ENCODE measurements at places on chromosomes 1 and 21. TPM values are rescaled to one million over a fixed set of nuclear protein-coding genes. Genes with fewer than 3 reads are reported as not detected.

DNA sequence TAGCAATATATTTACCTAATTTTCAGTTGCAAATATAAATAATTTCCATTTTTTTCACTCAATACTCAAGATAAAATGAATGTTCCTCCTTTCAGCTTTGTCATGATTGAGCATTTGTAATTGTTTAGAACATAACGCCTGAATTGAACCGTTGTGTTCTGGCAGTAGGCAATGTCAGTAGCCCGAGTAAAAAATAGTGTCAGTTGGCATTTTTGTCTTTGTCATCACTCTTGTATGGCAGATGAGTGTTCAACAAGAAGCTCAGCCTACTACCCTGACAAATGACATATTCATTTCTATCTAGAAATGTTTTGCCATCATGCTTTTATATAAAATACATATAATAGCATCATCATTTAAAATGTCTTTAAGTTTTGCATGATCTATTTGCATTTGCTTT is 691.4 kb upstream of the NCAM2 start:
- H3K36me3 ChIP-seq = no peaks in the 10 kb centered on the region
- H3K27ac ChIP-seq = no peak overlapping the region
- H3K4me3 ChIP-seq = no peak overlapping the region
- DNase-seq = no peak
- H3K4me1 ChIP-seq = no peaks in the 10 kb centered on the region
- no peaks in the 10 kb centered on the region for H3K27me3 ChIP-seq

Gene MAPKAPK2
- 62.4 TPM for total RNA-seq

Gene G0S2
- total RNA-seq = not detected

DNA sequence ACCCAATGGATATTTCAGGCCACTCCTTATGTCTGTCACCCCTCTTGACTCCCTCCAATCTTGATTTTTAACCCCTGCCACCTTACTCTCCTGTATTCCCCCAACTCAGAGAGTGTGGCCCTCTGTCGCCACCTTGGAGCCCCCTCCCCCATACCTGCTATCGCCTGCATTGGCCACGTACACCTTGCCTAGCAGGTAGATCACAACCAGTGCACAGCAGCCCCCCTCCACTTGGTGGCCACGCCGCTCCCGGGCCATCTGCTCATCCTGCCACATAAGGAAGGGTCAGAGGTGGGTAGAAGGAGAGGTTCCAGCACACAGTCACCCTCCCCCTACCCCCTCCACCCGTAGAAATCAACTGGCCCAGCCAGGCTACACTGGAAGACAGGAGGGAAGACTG is 2.9 kb downstream of the PPM1J start:
- H3K27ac ChIP-seq = no peak overlapping the region
- no peak for DNase-seq

Gene TSPEAR
- total RNA-seq = not detected

DNA sequence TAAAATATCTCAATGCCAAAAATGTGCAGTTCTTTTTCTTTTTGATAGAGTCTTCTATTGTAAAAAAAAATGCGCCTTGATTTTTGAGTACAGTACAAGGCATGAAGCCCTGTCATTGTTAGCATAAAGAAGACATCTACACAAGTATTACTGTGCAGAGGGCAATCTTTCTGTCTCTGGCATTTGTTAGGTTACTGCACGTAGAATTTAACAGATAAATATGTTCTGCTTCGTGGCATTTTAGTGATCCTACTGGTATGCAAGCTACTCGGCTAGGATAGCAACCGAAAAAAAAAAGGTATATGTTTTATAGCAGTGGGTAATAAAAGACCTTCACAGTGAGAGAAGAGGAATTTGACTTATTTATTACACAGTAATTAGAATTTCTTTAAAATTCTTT is 492.9 kb upstream of the ADGRL2 start:
- peaks cover 17% of the 10 kb centered on the region for H3K4me1 ChIP-seq
- no peak for DNase-seq
- no peak overlapping the region for H3K4me3 ChIP-seq
- H3K27me3 ChIP-seq = no peaks in the 10 kb centered on the region

GRCh38 chr1:18309552-18310155 is 171.1 kb upstream of the KLHDC7A start:
- no peak for DNase-seq
- H3K27ac ChIP-seq = no peak overlapping the region
- no peak overlapping the region for H3K4me3 ChIP-seq
- no peaks in the 10 kb centered on the region for H3K4me1 ChIP-seq

Gene LCE1F
- total RNA-seq = not detected

GRCh38 chr21:44647222-44647552 is 973 bp downstream of the KRTAP10-11 start:
- peaks cover 6% of the 10 kb centered on the region for H3K27me3 ChIP-seq
- no peak overlapping the region for H3K27ac ChIP-seq
- no peaks in the 10 kb centered on the region for H3K36me3 ChIP-seq
- no peak for DNase-seq
- no peak overlapping the region for H3K4me3 ChIP-seq
- H3K4me1 ChIP-seq = no peaks in the 10 kb centered on the region

- H3K27me3 ChIP-seq = peaks cover 43% of the 10 kb centered on the region
- H3K4me1 ChIP-seq = no peaks in the 10 kb centered on the region
- H3K27ac ChIP-seq = no peak overlapping the region
- DNase-seq = no peak
Observed at GRCh38 chr1:230636575-230637148, 5.6 kb upstream of the COG2 start.

Gene ATP1A2
- 8.2 TPM for total RNA-seq

Gene LHX8
- total RNA-seq = not detected

DNA sequence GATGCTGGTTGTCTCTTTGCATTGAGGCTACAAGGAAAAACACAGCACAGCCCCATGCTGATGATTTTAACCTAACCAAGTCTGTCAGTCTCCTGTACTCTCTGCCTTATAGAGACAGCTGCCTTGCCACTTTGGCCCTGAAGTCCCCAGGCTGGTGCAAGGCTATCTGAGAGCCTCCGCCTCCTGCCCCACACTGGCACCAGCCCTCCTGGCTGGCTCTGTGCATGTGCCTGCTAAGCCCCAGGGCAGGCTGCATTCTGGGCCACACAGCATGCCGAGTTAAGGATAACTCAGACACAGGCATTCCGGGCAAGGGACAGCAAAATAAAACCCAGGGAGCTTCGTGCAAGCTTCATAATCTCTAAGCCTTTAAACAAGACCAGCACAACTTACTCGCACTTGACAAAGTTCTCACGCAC is 910 bp downstream of the RUNX1 start:
- H3K27ac ChIP-seq = peak overlapping the region; percentile 66
- H3K4me1 ChIP-seq = peaks cover 54% of the 10 kb centered on the region
- peak overlapping the region; percentile 62 for H3K4me3 ChIP-seq
- no peaks in the 10 kb centered on the region for H3K36me3 ChIP-seq
- no peak for DNase-seq
- H3K27me3 ChIP-seq = no peaks in the 10 kb centered on the region

Gene IGSF21
- total RNA-seq = not detected

Gene IL10
- not detected for total RNA-seq

- H3K27me3 ChIP-seq = peaks cover 19% of the 10 kb centered on the region
- no peak overlapping the region for H3K27ac ChIP-seq
- no peak for DNase-seq
- peaks cover 4% of the 10 kb centered on the region for H3K4me1 ChIP-seq
- H3K4me3 ChIP-seq = no peak overlapping the region
Observed at GRCh38 chr1:93433407-93433961, 14.4 kb upstream of the FNBP1L start.

Gene CD160
- not detected for total RNA-seq

GRCh38 chr1:10901091-10901890 is 104.8 kb upstream of the CASZ1 start:
- no peak for DNase-seq
- no peak overlapping the region for H3K4me3 ChIP-seq
- no peaks in the 10 kb centered on the region for H3K36me3 ChIP-seq
- no peak overlapping the region for H3K27ac ChIP-seq

GRCh38 chr1:42639116-42639515 is 19.1 kb upstream of the PPIH start:
- H3K4me3 ChIP-seq = no peak overlapping the region
- H3K4me1 ChIP-seq = no peaks in the 10 kb centered on the region
- peaks cover 34% of the 10 kb centered on the region for H3K27me3 ChIP-seq
- no peaks in the 10 kb centered on the region for H3K36me3 ChIP-seq
- no peak for DNase-seq
- no peak overlapping the region for H3K27ac ChIP-seq

DNA sequence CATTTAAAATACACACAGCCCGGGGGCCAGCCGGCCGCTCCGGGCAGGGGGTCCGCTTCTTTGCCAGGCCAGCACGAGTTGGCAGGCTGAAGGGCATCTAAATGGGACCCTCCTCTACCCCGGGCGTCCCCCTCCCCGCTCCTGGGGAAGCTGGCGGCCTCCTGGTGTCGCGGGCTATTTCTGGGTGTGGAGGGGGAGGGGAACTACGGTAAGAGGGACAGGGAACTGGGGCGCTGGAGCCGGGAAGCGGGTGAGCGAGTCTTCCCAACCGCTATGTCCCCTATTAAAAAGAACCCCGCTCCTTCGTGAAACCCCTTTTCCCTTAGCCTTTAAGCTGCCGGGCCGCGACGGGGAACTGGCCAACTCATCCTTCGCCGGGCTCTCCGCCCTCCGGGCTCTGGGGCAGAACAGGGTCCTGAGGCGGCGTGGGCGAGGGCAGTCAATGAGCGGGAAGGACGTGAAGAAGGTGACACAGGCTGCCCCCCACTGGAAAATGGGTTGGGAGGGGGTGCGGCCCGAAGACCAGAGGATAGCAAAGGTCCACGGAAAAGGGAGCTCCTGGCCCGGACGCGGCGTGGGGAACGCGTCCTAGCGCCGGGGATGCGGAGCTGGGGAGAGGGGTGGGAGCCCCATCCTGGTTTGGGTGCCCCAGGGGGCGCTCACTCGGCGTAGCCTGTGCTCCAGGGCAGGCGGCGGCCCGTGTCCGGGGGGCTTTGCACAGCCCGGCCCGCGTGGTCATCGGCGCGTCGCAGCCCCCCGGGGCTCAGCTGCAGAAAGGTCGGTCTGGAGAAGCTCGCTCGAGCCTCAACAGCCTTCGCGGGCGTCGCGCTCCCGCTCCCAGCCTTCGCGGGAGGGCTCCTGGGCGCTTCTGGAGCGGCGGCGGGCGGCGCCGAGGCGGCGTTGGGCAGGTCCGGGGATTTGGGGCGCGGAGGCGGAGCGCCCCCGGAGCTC is 544 bp downstream of the PPM1J start:
- H3K4me3 ChIP-seq = peak overlapping the region; percentile 81
- no peaks in the 10 kb centered on the region for H3K27me3 ChIP-seq
- peak overlapping the region; percentile 42 for H3K27ac ChIP-seq
- peaks cover 18% of the 10 kb centered on the region for H3K4me1 ChIP-seq
- no peaks in the 10 kb centered on the region for H3K36me3 ChIP-seq

DNA sequence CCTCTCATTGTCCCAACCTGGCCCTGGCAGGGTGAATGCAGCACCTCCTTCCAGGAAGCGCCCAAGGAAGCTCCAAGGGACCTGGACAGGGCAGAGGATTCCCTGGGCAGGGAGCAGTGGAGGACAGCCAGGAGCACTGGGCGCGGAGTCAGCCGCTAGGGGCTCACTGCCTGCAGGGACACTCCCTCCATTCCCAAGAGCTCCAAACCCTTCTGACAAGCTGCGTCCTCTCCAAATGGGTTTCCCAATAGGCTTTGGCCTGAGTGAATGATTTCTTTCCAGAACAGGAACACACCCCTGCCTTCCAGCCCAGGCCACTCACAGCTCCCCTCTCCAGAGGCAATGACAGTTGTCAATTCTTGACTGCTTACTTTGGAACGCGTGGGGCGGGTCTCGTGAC is 128.5 kb upstream of the EDN2 start:
- H3K27ac ChIP-seq = no peak overlapping the region
- H3K27me3 ChIP-seq = no peaks in the 10 kb centered on the region
- peak; percentile 73 for DNase-seq

Gene SELENBP1
- 8.1 TPM for total RNA-seq

Gene EIF4G3
- 81.9 TPM for total RNA-seq

DNA sequence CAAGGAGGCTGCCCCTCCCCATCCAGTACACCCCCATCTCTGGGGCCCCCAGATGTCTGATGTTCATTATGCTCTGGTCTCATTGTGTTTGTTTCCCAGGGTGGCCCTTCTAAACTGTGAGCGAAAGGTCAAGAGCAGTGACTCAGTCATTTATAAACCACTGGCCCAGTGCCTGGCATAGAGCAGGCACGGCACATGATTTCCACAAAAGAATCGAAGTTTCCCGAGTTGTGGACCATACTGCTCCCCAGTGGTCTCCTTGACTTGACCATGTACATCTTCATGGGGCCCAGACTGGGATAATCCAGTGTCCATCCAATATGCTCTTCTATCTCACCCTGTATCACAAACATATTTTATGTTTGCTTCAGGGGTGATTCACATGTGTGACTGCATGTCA is 153.3 kb downstream of the NR5A2 start:
- peaks cover 55% of the 10 kb centered on the region for H3K4me1 ChIP-seq
- no peak overlapping the region for H3K4me3 ChIP-seq
- H3K36me3 ChIP-seq = no peaks in the 10 kb centered on the region
- H3K27me3 ChIP-seq = no peaks in the 10 kb centered on the region
- DNase-seq = no peak

Gene ACAP3
- total RNA-seq = 73.8 TPM

DNA sequence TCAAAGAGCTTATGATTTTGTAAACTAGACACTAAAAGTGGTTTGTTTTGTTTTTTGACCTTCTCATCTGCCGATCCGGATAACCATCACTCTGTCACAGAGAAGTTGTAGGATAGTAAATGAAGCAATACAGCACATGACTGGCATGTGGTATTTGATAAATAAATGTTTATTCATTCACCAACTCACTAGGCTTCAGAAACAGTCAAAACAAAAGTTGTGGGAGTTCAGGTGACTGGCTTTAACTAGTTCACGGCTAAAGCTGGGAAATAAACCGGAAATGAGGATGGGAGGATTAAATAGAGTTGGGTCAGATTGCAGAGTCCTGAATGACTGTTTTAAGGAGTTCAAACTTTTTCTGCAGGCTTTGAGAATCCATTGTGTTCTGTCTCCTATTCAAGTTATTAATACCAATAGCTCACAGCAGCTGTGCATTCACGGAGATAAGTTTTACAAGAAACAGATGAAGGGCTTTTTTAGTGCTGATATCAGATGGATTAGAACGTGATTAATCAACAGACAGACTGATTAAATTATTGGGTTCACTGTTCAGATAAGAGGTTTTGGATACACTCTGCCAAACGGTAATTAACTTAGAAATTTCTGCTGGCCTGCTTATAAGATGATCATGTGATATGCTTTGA is 463.3 kb downstream of the DPYD start:
- H3K4me1 ChIP-seq = no peaks in the 10 kb centered on the region
- H3K27ac ChIP-seq = no peak overlapping the region
- no peaks in the 10 kb centered on the region for H3K27me3 ChIP-seq
- H3K4me3 ChIP-seq = no peak overlapping the region
- peaks cover 5% of the 10 kb centered on the region for H3K36me3 ChIP-seq
- DNase-seq = no peak

- H3K27ac ChIP-seq = no peak overlapping the region
- no peak overlapping the region for H3K4me3 ChIP-seq
- no peaks in the 10 kb centered on the region for H3K4me1 ChIP-seq
- no peaks in the 10 kb centered on the region for H3K36me3 ChIP-seq
- no peak for DNase-seq
Observed at GRCh38 chr1:29370067-29370466, 133.7 kb downstream of the PTPRU start.
